ENCODE measurements at places on chromosomes 16 and 17.

- DNase-seq: no peak
Measured at GRCh38 chr17:73625991-73626673, 18.1 kb downstream of the SDK2 start.

DNA sequence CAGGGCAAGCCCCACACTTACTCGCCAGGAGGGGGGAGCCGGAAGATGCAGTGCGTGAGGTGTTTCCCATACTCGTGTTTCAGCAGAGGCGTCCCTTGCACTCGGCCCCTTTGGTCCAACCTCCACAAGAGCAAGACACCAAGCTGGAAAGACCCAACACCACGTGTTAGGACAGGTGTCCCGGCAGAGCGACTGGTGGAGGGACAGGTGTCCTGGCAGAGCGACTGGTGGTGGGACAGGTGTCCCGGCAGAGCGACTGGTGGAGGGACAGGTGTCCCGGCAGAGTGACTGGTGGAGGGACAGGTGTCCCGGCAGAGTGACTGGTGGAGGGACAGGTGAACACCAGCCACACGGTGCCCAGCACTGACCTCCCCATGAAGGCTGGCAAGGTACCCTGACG lies 19.4 kb downstream of the IFT140 start:
- DNase-seq: no peak

DNA sequence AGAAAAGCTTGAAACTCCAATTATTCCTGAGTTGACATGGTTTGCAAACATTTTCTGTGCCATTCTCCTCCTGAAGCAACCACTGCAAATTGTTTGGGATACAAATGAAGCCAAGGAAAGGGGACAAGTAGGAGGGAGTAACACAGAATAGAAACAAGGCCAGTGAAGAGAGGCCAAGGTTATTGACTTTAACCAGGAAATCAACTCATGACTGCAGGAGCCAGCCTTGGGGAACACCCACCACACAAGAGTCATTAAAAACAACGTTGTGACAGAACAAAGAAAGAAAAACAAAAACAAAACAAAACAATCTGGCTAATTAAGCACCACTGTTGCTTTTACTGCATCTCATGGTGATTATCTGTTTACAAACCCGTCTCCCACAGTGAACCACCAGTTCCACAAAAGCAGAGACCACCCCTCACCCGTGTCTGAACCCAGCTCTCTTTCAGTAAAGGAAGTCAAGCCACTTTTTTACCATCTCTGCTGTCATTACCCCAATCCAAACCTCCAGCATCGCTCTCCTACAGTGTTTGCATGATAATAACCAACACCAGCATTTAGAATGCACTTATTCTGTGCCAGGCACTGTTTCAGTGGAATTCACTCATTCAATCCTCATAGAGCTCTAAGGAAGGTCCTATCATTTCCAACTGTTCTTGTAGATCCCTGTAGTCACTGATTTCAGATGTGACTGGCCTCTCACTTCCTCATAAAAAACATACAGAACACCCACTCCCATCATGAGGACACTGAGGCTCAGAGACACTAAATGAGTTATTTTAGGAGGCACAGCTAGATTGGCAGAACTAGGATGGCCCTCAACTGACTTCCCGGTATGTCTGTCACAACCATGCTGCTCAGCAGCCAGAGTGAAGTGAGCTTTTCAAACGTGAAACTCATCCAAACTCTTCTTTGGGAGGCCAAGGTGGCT lies 2.0 kb downstream of the ZDHHC1 start:
- no peak for DNase-seq

DNA sequence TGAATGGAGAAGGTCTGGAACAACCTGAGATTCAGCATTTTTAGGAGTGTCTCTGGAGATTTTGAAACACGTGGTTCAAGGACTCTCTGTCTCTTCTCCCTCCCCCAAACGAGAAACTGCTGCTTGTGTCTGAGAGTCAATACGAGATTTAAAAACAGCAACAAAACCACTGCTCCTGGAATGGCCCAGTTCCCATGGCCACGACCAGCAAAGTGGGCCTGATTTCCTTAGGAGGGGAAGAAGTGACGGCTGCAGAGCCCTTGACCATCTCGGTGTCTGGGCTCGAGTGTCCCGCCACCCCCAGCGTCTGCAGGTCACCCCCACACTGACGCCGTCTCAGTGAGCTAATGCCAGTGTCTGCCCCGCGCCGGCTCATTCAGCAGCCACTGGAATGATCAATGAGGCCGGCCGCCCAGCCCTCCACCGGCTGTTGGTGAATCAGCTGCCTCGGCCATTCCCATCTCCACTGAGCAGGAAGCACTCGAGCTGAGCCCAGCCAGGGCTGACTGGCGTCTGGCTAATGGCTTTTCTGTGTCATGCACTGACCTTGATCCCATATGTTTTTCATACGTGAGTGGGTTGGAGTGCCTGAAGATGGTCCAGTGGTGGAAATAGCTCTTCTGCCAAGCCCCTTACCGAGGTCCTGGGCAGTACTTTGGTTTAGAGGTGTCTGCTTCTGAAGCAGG lies 151.8 kb downstream of the PITPNC1 start:
- DNase-seq: no peak

- no peak for DNase-seq
Measured at GRCh38 chr17:11545696-11546095, 52.6 kb upstream of the DNAH9 start.

DNA sequence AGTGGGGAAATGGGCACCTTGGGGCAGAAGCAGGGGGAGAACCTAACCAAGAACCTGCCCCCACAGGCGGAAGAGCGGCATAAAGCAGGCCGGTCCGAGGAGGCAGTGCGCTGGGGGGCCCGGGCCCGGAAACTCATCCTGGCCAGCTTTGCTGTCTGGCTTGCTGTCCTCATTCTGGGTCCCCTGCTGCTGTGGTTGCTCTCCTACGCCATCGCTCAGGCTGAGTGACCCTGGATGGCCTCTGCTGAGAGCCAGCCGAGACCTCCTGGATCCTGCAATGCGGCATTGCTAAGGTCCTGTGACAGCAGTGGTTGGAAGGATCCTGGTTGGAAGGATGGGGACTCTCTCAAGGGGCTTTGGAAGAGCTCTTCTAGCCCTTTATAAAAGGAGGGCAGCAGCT lies 4.5 kb upstream of the PHKG2 start:
- DNase-seq: no peak

DNA sequence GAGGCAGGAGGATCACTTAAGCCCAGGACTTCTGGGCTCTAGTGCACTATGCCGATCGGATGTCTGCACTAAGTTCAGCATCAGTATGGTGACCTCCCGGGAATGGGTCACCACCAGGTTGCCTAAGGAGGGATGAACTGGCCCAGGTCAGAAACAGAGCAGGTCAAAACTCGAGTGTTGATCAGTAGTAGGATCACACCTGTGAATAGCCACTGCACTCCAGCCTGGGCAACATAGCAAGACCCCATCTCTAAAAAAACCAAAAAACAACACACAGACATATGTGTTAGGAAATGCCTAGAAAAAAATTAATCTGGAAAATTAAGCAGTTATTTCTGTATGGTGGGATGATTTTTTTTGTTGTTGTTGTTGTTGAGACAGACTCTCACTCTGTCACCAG lies 127.0 kb downstream of the RAB11FIP4 start:
- DNase-seq: no peak

Measured in stimulated activated CD4-positive, alpha-beta T cell treated with anti-CD3 and anti-CD28 coated beads, Interleukin-1b, Interleukin-23, amount 100 ng/mL, for 48 hours (primary cell).